ENCODE measurements at places on chromosomes 2 and 18.

- H3K27ac ChIP-seq = peak overlapping the region; percentile 55
- H3K27me3 ChIP-seq = no peaks in the 10 kb centered on the region
- no peak for DNase-seq
- no peak overlapping the region for H3K4me3 ChIP-seq
- H3K36me3 ChIP-seq = peaks cover 8% of the 10 kb centered on the region
Observed at GRCh38 chr2:203498161-203498560, 36.9 kb downstream of the RAPH1 start.

GRCh38 chr2:29233428-29233827 is 118.2 kb downstream of the CLIP4 start:
- H3K4me3 ChIP-seq = no peak overlapping the region
- DNase-seq = no peak
- H3K27me3 ChIP-seq = peaks cover 29% of the 10 kb centered on the region
- H3K4me1 ChIP-seq = no peaks in the 10 kb centered on the region

- H3K4me1 ChIP-seq = 0 out of 2 replicates have a peak, but pooled peaks cover 16% of the 10 kb centered on the region
- DNase-seq = no peak
- H3K36me3 ChIP-seq = peaks cover 87% of the 10 kb centered on the region
Observed at GRCh38 chr2:237097911-237098702, 12.4 kb downstream of the COPS8 start.

- no peak overlapping the region for H3K4me3 ChIP-seq
- H3K4me1 ChIP-seq = no peaks in the 10 kb centered on the region
- no peak for DNase-seq
- H3K36me3 ChIP-seq = no peaks in the 10 kb centered on the region
- H3K27me3 ChIP-seq = no peaks in the 10 kb centered on the region
Observed at GRCh38 chr18:44458777-44459176, 221.9 kb upstream of the SETBP1 start.

DNA sequence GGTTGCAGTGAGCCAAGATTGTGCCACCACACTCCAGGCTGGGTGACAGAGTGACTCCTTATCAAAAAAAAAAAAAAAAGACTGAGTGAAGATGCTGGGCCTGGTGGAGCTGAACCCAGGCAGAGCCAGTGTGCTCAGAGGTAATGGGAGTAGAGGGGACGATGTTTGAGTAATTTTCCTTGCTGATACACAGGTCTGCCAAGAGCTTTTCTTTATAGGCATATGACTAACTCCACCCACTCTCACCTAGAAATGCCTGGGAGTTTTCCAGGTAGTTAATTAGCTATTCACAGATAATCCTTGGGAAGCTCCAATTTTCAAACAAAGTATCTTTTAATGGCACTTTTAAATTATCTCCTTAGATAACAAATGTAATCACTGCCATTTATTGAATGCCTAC is 33.4 kb upstream of the ACSL3 start:
- DNase-seq = no peak
- no peaks in the 10 kb centered on the region for H3K36me3 ChIP-seq
- no peak overlapping the region for H3K27ac ChIP-seq
- no peak overlapping the region for H3K4me3 ChIP-seq
- H3K4me1 ChIP-seq = no peaks in the 10 kb centered on the region

GRCh38 chr2:98875081-98875728 is 60.8 kb downstream of the CRACDL start:
- H3K4me3 ChIP-seq = no peak overlapping the region
- peaks cover 8% of the 10 kb centered on the region for H3K4me1 ChIP-seq
- no peak overlapping the region for H3K27ac ChIP-seq
- H3K36me3 ChIP-seq = no peaks in the 10 kb centered on the region
- no peaks in the 10 kb centered on the region for H3K27me3 ChIP-seq

DNA sequence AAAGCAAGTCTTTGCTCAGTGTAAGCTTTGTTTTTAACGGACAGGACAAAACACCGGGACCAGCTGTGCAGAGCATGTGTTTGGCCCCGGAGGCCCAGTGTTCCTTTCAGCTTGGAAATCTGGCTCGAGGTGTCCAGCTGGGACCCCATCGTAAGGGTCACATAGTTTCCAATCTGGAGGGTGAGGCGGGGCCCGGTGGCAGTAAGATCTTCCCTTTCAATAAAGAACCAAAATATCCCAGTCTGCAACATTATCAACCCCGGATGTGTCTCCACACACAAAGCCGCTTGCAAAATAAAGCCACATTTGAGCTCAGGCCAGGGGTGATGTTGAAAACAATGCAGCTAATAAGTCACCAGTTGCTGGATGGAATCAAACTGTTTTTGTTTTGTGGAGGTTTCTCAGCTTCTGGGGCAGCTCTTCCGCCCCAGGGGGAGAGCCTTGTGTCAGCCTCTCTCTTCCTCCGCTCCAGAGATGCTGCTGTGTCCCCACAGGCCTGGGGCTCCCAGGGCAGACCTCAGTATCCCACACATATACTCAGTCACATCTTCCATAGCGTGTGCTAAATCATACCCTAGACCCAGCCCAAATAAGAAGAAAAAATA is 138.6 kb upstream of the GLI2 start:
- no peaks in the 10 kb centered on the region for H3K27me3 ChIP-seq
- no peak for DNase-seq
- H3K4me1 ChIP-seq = peaks cover 9% of the 10 kb centered on the region
- no peaks in the 10 kb centered on the region for H3K36me3 ChIP-seq

DNA sequence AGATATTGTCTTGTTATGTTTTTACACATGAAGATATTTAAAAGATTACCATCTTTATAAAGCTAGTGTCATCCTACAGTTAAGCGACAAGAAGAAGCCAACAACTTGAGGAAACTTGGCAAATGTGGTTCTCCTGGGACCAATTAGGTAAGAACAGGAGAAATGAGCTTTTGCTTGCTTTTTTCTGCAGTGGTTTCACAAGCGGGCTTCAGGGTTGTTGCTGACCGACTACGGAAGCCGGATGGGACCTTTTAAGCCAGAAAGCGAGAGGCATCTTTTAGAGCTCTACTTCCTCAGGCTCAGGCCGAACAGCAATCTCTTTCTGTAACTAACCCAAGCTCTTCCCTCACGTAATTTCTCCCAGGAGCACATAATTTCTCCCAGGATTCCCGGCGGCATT is 256.5 kb downstream of the CNTNAP5 start:
- H3K36me3 ChIP-seq = no peaks in the 10 kb centered on the region
- no peaks in the 10 kb centered on the region for H3K27me3 ChIP-seq
- no peaks in the 10 kb centered on the region for H3K4me1 ChIP-seq
- no peak for DNase-seq
- no peak overlapping the region for H3K27ac ChIP-seq
- no peak overlapping the region for H3K4me3 ChIP-seq

DNA sequence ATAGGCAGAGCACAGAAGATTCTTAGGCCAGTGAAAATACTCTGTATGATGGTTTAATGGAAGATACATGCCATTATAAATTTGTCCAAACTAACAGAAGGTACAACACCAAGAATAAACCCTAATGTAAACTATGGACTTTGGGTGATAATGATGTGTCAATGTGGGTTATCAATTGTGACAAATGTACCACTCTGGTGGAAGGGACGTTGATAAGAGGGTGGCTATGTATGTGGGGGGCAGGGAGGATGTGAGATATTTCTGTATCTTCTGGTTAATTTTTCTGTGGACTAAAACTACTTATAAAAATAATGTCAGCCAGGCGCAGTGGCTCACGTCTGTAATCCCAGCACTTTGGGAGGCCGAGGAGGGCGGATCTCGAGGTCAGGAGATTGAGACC is 86.2 kb downstream of the HNRNPLL start:
- no peak for DNase-seq
- no peaks in the 10 kb centered on the region for H3K36me3 ChIP-seq
- no peak overlapping the region for H3K4me3 ChIP-seq
- H3K4me1 ChIP-seq = no peaks in the 10 kb centered on the region
- H3K27me3 ChIP-seq = no peaks in the 10 kb centered on the region
